ENCODE measurements at places on chromosomes 5 and 9. TPM values are rescaled to one million over a fixed set of nuclear protein-coding genes. Genes with fewer than 3 reads are reported as not detected.

DNA sequence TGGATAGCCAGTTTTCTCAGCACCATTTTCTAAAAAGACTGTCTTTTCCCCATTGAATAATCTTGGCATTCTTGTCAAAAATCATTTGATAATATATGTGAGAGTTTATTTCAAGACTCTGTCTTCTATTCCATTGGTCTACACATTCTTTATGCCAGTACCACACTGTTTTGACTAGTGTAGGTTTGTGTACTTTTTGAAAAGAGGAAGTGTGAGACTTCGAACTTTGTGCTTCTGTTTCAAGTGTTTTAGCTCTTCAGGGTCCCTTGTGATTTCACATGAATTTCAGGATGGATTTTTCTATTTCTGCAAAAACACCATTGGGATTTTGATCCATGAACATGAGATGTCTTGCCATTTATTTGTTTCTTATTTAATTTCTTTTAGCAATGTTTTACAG is 78.5 kb upstream of the ALDH1A1 start:
- no peak for DNase-seq

- no peak for DNase-seq
Measured at GRCh38 chr5:162664846-162665245, 597.3 kb downstream of the GABRG2 start.

DNA sequence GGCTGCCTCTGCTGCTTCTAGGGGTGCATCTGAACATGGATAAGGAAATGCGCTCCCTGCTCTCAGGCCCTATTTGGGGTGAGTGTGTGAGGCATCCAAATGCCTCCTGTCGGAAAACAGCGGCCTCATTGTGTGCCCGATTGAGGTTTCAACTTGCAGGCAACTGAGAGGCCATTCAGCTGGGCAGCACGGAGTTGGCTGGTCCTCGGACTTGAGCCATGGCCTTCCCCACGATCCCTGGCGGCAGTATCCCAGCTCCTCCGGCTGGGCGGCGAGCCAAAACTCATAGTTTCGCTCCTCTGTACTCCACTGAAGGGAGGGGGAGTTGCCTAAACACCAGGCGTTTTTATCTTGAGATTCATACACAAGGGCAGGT is 597.3 kb upstream of the SGCD start:
- peak; percentile 44 for DNase-seq

- DNase-seq = no peak
Measured at GRCh38 chr5:62506659-62507460, 71.8 kb upstream of the LRRC70 start.

GRCh38 chr9:79012561-79012960 is 559.2 kb upstream of the TLE4 start:
- no peak for DNase-seq

DNA sequence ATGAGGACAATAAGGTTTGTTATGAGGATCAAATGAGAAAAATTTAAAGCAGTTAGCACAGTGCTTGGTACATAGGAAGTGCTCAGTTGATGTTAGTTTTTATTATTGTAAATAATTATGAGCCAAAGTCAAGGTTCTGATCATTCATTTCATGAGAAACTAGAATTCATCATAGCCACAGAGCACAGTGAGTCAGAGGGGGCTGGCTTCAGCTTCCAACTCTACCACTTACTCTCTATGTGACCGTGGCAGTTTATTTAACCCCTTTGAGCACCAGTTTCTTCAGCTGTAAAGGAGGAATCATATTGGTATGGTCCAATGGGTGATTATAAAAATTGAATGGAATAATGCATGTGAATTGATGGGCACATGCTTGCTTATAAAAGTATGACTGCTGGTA is 39.4 kb downstream of the KLHL3 start:
- no peak for DNase-seq

- DNase-seq = no peak
Measured at GRCh38 chr9:123175854-123176629, 92.3 kb downstream of the STRBP start.

CDH9 gene
- 0.90 TPM for total RNA-seq

DNA sequence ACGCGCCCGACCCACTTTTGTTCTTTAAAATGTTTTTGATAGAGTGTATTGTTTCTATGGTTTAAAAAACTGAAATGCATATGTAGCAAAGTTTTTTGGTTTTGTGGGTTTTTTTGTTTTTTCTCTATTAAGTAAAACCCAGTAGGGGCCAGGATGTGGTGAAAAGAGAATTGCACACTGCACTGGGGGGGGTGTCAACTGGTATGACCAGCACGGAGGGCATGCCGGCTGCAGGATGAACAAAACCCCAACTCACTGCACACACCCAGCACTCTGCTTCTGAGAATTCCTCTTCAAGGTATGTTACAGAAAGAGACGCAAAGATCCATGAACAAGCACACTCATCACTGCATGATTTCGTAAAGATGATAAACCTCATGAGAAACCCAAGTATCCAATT is 75.0 kb downstream of the STK10 start:
- no peak for DNase-seq

DNA sequence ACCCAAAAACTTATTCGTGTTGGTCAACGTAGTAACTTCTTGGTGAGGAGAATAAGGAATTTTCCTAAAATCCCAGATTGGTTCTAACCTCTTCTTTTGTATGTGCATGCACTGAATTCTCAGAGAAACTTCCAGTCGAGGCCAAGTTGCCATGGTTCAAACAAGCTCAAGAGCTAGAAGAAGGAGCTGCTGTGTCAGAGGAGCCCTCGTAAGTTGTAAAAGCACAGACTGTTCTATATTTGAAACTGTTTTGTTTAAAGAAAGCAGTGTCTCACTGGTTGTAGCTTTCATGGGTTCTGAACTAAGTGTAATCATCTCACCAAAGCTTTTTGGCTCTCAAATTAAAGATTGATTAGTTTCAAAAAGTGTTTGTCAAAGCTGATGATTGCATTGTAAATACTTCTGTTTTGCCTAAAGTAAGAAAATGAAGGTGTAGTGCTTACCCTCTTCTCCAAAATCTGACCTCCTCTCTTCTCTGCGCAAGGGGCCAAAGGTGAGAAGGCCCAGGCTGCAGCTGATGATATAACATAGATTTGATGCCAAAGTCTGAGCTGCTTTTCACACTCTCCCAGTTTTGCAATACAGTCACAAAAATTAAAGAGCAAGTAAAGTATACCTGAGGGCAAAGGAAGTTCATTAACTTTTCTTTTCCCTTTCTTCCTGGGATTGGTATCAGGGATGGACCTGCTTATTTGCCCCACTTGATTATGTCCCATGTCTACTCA is 210.8 kb downstream of the ADAMTSL1 start:
- no peak for DNase-seq

PKD2L2 gene
- total RNA-seq = not detected

DNA sequence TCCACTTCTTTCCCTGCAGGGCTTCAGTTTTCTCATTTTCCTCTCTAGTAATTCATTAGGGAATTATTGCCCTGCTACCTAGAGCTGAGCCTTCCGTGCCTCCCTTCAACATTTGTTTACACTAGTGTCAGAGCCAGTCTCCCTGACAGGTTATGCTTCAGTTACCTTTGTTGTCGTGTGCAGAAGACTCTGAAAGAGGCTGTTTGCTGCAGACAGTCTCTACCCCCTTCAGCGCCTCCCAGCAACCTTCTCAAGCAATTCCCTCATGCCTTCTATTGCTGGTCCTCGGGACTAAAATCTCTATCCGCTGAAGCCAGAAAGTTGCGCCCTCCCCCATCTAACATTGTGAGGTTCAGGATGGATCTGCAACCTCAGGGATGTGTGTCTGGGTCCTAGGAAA is 12.8 kb downstream of the RALGPS1 start:
- no peak for DNase-seq

DNA sequence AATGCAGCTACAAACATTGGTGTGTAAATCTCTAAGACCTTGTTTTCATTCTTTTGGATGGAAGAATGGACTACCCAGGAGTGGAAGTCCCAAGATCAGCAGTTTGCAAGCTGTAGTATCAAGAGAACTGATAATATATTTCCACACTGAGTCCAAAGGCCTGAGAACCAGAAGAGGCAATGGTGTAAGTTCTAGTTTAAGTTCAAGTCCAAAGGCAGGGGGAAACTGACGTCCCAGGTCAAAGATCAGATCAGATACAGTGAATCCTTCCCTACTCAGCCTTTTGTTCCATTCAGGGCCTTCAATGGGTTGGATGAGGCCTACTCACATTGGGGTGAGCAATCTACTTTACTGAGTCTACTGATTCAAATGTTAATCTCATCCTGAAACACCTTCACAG is 80.3 kb upstream of the ERBIN start:
- DNase-seq = no peak

DNA sequence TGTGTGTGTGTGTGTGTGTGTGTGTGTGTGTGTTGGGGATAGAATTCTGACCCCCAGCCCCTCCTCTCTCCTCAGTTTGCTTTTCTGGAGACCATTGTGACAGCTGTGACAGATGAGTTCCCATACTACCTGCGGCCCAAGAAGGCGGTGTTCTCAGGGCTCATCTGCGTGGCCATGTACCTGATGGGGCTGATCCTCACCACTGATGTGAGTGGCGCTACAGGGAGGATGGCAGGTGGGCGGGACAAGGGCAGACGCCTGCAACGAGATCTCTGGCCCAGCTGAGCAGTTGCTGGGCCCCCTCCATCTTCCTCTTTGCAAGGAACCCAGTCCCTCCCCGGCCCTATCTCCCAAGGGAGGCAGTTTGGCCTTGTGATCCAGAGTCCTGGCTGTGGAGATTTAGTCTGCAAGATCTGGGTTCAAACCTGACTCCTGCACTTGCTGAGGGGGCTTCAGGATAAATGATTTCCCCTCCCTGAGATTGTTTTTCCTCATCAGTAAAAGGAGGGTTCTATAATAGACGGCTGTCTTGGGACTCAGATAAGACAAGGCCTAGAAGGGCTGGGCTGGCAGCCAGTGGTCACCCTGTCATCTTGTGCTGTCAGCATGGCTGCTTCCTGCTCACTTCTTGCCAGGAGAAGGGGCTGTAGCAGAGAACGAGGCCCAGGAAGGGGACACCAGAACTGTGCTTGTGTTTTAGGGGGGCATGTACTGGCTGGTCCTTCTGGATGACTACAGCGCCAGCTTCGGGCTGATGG is 14.1 kb downstream of the SLC6A7 start:
- DNase-seq = no peak

Data from H7 (cell line).